ENCODE measurements at places on chromosomes 6 and 20.

DNA sequence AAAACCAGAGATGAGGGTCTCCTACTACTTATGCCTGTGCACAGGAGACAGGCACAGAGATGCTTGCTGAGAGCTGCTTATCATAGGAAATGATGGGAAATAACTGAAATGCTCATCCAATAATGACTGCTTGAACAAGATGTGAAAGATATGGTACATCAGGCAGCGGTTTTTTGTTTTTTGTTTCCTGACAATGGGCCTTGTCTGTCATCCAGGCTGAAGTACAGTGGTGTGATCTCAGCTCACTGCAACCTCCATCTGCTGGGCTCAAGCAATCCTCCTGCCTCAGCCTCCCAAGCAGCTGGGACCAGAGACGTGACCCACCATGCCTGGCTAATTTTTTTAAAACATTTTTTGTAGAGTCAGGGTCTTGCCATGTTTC lies 1.2 kb upstream of the RIPOR3 start:
- DNase-seq, result no peak

DNA sequence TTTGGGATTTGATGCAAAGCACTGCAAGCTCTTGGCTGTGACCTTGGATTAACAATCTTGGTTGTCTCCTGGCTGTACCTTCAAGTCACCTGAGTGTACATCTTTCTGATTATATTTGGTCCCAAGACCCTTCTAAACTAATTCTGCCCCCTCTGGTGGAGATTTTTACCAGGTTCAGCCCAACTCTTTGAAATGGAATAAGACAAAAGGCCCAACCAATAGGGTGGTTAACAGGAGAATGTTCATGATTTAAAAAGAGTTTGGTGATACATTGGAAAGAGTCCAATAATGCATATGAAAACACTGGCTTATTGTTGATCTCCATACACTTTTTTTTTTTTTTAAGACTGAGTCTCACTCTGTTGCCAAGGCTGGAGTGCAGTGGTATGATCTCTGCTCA lies 77.5 kb upstream of the CD83 start:
- DNase-seq, result no peak

- peak; percentile 49 for DNase-seq
These were observed 9.9 kb downstream of the CYP21A2 start for GRCh38 chr6:32047855-32048766.

GRCh38 chr6:5786969-5787720 lies 219.6 kb downstream of the NRN1 start:
- no peak for DNase-seq

GRCh38 chr6:91317247-91317835 lies 730.5 kb upstream of the MAP3K7 start:
- no peak for DNase-seq

GRCh38 chr6:24667378-24667803 lies 514 bp downstream of the ACOT13 start:
- DNase-seq, result peak; percentile 20

- DNase-seq, result no peak
These were observed 238.6 kb downstream of the BTBD3 start for GRCh38 chr20:12156252-12156651.

DNA sequence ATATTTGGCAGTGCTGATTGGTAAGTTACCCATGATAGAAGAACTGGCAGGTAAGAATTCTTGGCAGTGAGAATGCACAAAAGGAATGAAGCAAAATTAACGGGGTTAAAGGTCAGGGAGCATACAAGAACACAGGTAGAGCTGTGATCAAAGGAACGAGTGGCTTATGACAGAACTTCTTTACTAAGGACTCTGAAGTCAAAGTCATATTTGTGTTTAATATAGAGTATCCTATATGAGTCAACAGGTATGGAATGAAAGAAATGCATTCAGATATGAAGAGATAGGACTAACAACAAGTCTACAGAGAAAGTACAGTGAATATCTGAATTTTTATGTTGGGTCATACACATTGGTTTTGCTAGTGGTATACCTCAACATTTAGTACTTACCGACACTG lies 209.0 kb upstream of the CITED2 start:
- no peak for DNase-seq

GRCh38 chr6:7579851-7580250 lies 10.1 kb upstream of the SNRNP48 start:
- DNase-seq, result no peak

Data from fibroblast of mammary gland (primary cell).